ENCODE measurements at places on chromosomes 7 and 10.

DNA sequence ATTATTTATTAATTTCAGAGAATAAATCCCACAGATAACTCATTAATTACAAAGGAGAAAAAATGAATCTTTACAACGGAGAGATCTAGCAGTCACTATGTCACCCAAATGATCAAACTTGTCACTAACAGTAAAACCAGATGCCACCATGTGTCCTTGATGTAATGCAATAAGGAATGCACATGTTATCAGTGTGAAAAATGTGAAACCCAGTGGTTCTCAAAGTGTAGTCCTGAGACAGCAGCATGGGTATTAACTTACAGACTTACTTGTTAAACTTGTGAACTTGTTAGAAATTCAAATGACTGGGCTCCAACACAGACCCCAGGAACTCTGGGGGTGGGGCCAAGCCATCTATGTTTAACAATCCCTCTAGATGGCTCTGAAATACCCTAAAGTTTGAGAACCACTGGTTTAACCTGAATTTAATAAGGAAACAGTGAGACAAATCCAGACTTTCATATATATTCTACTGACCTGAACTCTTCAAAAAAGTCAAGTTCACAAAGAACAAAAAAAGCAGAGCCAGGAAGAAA, 77.4 kb downstream of the RNLS start:
- no peak for DNase-seq

DNA sequence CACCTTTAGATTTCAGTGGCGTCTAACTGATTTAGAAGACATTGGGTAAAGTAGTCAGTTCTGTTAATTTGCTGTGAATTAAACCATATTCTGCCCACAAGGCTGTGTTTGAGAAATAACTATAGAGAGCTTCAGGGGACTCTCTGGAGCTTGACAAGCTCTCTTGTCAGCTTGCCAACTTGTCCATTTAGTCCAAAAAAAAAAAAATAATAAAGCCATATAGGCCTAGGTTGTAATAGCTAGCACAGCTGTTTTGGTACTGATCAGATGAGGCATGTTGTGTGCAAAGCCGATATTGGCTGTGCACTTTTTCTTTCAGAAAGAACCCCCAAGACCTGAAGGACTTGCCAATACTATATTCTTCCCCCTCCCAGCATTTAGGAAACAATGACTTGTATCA, 20.2 kb upstream of the ZNF282 start:
- DNase-seq, result no peak

DNA sequence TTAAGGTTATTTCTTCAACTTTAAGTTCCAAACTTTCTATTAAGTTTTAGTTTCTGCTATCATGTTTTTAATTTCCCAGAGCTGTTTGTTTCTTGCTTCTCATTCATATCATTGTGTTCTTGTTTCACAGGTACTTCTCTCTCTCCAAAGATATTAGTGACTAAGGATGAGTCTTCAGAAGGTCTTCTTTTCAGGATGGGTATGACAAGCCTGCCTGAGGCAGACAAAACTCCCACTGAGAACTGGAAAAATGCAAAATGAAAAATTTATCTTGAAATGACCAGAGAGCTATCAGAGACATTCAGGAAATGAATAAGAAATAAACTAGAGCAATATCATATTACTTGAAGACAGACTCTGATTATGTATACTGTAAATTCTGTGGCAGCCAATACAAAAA, 110.8 kb upstream of the EGFR start:
- no peak for DNase-seq

GRCh38 chr7:69670701-69671100, 72.4 kb downstream of the AUTS2 start:
- DNase-seq, result no peak

GRCh38 chr7:39621784-39622411, 1.5 kb upstream of the RALA start:
- DNase-seq, result no peak

DNA sequence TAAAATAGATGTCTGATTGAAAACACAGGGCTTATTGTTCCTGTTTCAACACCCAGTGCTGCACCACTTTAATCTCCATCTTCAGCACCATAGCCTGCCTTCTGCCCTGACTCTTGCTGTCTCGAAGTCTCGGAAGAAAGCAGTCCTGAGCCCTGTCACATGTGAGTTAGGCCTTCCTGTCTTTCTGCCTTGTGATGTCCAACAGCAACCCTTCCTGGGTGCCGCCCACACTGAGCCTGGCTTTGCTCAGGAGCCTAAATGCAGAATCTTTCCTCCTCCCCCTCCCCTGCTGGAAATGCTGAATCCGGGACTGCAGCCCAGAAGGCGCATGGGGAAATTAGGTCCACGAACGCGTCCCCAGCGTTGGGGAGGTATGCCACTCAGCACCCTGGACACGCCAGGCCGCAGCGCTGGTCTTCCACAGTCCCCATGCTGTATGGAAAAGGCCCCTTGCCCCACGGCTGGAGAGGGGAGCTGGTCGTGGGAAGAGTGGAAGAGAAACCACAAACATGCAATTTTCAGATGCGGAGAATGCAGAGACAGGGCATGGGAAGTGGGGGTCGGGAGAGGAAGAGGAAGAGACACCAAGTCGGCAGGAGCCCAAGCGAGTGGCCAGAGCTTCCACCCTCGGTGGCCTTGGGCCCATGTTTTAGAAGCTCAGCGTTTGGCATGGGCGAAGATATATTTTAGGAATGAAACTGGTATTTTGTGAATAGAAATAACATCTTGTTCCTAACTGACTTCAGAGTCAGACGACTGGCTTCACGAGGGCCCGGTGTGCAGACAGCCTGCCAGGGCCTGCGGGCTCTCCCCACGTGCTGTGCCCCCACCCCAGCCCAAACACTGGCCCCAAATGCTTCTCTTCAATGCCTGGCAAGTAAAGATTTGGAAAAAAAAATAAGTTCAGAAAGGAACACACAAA, 656.1 kb upstream of the FOXK1 start:
- DNase-seq, result no peak

GRCh38 chr10:12597788-12598765, 248.7 kb downstream of the CAMK1D start:
- DNase-seq, result no peak

GRCh38 chr7:157503229-157503628, 166.4 kb downstream of the DNAJB6 start:
- no peak for DNase-seq

- DNase-seq, result no peak
Measured at GRCh38 chr10:4170633-4171314, 385.8 kb upstream of the KLF6 start.

DNA sequence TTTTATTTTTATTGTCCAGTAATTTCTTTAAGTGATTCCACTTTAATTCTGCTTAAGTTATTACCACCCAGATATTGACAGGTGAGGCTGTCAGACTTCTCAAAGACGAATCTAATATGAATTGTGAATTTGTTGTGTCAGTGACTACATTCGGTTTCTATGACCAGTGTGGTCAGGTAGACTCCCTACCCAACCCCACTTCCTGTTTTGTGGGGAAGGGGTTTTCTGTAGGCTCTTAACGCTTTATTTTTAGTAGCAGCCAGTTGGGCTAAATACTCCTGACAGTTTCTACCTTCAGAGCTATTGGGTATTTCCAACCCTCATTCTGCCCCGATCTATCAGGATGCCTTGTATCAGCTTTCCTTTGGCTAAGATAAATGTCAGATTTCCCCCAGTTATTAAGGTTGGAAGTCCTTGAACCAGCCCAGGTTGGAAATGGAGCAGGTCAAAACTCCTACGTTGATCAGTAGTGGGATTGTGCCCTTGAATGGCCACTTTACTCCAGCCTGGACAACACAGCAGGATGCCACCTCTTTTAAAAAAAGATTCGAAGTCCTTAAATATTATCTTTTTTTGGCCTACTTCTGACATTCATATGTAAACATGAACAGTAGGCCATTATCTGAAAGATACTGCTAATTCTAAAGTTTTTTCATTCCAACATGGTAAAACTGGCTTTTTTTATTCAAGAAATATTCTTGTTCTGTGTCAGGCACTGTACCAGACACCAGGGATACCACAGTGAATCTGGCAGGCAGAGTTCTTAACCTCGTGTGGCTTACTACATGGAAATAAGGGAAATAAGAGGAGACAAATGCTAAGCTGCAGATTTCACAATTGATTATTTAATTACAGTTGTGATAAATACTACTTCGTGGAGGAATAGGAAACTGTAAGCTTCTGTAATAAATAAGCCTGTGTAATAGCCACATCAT, 133.3 kb upstream of the SAMD8 start:
- DNase-seq, result peak; percentile 37

DNA sequence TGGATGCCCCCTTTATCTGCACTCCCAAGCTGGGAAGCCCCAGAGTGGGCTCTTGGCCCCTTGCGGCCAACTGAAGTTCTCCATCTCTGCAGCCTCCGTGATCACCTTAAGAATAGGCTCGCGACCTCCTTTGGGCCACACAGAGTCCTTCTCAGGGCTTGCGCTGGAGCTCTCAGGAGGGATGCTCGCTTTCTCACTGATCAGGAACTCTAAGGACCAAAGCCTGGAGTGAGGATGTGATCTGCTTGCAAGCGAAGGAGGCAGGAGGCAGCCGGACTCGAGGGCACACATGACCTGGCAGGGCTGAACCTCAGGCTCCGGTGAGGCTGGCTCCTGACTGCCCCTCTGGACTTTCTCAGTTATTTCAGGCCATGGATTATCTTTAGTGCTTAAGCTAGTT, 192.1 kb upstream of the MKI67 start:
- no peak for DNase-seq

GRCh38 chr7:149873074-149873969, at the start of gene ATP6V0E2:
Gene ATP6V0E2, plus strand, starts transcription at chr7:149873969. Its CDS starts 97 bp downstream, at chr7:149874066.
- DNase-seq, result peak; percentile 93

DNA sequence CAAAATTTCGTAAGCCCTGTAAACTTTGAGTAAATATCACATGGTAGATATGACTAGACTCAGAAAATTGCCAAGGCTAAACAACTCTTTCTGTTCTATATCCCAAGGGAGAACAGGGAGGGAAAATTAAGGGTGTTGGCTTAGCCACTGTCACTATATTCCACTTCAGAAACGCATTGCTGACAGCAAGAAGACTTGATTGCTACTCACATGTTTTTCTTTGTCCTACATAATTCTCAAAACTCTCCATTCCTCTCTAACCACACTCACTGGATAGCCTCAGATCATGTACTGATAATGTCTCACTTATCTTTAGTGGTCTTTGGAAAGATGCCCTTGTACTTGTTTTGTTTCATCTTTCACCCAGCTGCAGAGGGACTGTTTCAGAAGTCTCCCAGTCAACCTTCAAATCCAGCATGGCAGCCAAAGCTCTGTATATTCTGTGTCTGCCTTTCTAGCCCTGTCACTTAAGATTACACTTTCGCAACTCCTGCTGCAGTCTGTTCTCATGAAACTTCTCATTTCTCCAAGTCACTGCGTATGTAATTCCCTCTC, 582.4 kb upstream of the FZD8 start:
- no peak for DNase-seq

DNA sequence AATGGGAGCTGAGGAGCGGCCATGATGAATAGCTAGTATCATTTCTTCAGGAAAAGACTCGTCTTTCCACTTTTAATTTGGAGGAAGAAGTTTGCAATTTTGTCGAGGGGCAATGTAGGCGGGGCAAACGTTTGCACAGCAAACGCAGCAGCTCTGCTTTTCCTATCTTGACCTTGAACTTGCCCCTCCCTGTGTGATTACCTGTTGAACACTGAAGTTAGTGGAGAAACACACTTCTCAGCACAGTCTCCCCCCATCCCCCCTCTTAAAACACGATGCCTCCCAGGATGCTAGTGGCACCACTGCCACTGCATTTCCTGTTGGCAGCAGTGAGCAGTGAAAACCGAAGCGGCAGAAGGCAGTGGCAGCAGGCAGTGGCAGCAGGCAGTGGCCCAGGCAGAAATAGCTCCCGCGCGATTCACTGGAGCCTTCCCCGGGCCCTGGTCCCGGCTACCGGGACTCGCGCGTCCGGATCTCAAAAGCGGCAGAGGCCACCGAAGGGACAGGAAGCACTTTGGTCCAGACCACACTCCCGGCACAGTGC, at the start of gene EPDR1:
EPDR1 (plus strand) TSS at position 336 of the 544 bp plus-strand sequence. CDS start 300 bp downstream, outside the sequence.
- peak; percentile 34 for DNase-seq

DNA sequence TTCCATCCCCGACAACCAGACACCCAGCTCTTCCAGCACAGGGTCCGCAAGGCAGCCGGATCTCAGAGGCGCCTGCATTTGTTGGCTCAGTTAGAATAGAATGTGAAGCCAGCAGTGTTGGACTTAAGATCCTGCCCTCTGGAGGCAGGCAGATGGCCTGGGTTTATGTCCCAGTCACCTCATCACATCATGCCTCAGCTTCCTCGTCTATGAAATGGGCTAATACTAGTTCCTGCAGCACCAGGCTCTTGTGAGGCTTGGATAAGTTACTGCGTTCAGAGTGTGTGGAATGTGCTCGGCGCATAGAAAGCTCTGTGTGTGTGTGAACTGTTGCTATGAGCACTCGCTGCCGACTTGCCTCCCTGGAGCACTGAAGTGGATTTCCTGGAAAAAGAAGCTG, 202.5 kb upstream of the GPR26 start:
- no peak for DNase-seq

GRCh38 chr10:111079781-111080180, 3.0 kb downstream of the ADRA2A start:
- DNase-seq, result no peak

DNA sequence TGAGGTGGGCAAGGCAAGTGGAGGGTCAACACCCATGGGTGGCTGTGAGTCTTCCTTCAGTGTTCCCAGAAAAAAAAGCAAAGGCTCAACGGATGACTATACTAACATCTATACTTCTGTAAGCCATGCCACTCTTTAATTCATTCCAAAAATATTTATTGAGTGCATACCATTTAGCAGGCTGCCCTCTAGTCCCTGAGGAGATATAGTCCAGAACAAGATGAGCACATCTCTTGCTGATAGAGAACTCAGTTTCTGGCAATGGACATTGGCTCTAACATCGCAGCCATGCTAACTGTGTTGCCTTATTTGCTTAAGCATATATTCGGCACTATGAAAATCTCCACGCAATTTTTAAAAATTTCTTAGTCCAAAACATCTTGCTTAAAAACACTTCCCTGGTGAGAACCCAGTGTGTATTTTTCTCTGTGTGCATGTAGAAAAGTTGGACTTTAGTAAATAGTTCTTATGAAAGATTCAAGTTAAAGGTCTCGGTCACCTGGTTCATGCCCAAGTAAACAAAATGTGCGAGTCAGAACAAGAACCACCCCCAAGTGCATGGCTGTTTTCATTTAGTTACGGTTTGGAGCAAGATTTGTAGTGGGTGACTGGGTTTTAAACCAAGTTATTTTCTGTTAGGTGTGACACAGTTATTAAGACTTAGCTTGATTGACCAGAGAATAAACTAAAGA, 69.8 kb downstream of the MET start:
- no peak for DNase-seq

GRCh38 chr7:5754981-5755599, 26.4 kb downstream of the RNF216 start:
- DNase-seq, result no peak

GRCh38 chr10:48511875-48512231, 93.0 kb downstream of the ARHGAP22 start:
- DNase-seq, result no peak

- DNase-seq, result no peak
Measured at GRCh38 chr7:54946764-54947163, 72.1 kb upstream of the EGFR start.
